Thymus (tissue), 14 donors: ENCODE measurements at places on chromosomes 4 and X. TPM values are rescaled to one million over a fixed set of nuclear protein-coding genes. Genes with fewer than 3 reads are reported as not detected.

DNA sequence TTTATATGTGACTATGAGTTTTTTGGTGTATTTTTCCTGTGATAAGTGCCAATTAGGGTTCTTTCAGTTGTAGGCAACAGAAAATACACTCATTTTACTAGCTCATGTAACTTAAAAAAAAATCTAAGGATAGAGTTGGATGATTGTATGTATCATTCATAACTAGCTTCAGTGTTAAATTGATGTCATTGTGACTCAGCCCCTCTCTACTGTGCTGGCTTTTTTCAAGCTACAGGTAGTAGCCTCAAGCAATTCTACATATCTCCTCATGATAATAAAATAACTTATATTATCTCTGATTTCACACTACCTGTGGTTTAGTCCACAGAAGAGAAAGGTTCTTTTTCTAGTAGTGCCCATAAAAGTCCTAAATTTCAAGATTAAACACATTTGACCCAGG, 11.9 kb downstream of the WDR17 start:
- no peak for DNase-seq

DNA sequence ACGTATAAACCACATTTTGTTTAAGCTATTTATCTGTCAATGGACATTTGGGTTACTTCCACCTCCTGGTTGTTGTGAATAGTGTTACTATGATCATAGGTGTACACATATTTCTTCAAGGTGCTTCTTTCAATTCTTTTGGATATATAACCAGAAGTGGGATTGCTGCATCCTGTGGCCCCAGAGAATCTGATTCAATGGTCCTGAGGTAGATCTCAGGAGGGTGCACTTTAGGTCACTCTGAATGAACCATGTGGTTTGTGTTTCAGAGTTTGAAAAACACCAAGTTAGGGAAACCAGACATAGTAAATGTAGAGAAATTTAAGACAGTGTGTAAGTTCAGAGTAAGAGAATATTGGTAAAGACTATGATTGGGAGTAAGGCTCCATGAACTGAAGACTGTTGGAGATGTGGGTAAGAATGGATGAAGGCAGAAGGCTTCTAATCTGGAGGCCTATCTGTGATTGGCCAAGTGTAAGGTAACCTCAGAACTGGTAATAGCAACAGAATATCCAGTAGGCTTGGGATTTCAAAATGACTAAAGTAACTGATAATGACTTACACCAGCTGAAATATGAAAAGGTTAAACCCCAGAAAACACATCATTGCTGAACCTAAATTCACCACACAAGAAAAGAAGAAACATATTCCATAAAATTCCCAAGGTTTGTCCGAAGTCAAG, 236.9 kb downstream of the CAMK2D start:
- no peak for DNase-seq

DNA sequence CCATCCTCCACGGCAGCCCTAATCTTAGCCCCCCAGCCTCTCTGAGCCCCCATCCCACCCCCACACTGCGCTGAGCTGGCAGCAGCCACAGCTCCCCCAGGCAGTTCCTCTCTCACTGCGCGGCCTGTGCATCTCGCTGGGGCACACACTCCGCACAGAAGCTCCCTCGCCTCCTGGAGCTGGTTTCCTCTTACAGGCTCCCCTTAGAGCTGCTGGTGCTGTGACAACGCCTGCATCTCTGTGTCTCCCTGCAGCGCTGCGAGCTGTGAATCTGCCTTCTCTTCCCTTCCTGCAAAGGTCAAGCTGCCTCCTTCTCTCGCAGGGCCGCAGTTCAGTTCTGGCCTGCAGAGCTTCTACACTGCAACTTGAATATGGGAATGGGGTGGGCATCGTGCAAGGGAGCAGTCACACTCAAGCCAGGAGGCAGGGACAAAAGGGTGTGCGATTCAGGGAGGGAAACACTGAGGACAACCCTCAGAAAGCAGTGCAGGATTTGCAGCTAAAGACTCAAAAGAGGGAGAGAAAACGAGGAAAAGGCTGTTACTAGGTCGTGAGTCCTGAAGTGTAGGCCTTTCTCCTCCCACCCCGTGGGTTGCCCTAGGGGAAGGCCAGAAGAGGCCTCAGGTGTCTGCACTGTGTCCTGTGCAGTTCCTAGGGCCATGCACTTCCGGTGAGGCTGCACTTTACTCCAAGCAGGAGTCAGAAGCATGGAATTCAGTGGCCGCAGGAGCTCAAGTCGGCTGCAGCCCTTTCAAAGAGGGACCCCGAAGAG, 87.0 kb downstream of the BCOR start:
- DNase-seq: no peak

Gene STPG2
- total RNA-seq: 0.24 TPM

Gene ITIH6
- total RNA-seq: not detected

Gene CNKSR2
- 3.4 TPM for total RNA-seq

Gene RIPPLY1
- not detected for total RNA-seq

Gene ART3
- total RNA-seq: 0.61 TPM
